Stimulated activated CD4-positive, alpha-beta T cell treated with anti-CD3 and anti-CD28 coated beads, Interleukin-1b, Interleukin-23, amount 100 ng/mL, for 24 hours (primary cell): ENCODE measurements at places on chromosomes 4 and X.

- DNase-seq = no peak
These were observed 122.3 kb upstream of the USP9X start for GRCh38 chrX:40962793-40963407.

DNA sequence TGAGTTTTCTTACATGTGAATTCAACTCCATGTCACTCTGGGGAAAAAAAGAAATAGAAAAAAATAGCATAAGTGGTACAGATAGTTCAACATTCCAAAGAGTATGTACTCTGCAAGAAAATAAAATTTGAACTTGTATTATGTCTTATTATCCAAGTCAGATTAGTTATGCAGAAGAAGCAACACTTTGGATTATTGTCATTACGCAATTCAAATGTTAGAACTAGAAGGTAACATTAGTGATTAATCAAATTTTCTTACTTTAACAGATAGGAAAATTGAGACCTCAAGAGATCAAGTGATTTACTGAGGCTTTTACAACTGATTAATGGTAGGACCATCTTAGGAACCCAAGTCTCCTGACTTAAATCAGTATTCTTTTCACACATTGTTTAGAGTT, 159.1 kb downstream of the STIM2 start:
- DNase-seq = no peak

DNA sequence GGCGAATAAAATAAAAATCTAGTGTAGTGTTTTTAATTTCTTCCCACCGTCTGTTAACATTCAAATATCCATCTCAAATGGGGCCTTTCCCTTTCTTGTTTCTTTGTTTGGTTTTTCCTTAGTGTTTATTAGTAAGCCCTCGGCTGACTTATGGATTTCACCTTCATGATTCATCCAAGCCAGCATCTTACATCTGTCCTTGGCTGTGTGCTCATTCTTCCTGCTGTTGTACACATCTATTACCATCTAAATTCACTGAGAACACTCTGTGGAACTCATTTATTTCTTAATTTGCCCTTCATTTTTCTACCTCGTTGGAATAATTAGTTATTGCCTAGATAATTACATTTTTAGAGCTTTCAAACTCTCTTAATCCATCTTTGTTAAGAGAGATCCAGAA, 84.9 kb downstream of the SPCS3 start:
- DNase-seq = no peak

DNA sequence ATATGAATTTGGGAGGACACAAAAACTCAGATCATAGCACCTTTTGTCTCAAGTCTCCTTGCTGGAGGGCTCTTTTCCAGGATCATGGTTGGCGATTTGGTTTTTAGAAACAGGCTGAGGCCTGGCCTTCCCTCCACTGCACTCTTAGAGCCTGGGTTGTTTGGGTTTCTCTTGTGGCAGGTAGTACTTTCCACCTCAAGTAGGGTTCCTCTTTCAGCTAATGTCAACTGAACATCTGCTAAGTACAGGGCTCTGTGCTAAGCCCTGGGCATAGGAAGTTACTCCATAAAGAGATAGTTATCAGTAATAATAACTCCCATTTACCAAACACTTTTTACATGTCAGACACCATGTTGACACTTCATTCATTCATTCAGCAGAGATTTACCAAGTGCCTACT, 28.2 kb upstream of the APLN start:
- DNase-seq = no peak

- DNase-seq = no peak
These were observed 500.1 kb downstream of the TRAM1L1 start for GRCh38 chr4:116585246-116585645.

DNA sequence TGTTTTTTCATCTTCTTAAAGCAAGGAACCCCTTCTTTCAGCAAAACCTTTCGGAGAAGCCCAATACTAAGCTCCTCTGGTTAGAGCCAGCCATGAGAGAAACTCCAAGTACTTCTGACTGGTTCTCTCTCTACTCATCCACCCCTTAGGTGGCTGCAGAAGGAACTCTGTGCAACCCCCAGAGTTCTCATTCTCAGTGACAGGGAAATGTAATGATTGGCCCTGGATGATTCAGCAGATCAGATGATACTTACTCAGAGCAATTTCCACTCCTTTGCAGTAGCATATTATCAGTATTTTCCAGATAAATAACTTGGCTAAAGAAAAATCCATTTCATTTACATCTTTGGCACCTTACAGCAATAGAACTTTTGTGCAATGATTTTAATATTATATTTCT, 3.2 kb downstream of the SPP1 start:
- DNase-seq = no peak

DNA sequence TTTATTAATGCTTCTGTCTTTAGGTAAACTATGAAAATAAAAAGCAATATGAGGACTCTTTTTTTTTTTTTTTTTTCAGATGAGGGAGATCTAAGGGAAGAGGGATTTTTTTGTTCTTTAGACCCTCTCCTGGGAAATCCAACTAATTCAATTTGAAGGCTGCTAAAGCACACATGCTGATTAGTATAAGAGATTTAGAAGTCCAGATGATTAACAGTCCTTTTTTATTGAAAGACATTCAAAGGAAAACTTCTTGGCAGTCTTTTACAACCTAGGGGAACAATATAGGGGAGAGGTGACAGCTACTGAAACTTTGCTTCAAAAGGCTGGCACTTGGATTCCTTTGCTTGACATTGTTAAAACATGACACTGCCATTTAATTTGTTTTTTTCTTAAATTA, 602.5 kb downstream of the RAPGEF2 start:
- DNase-seq = no peak

- no peak for DNase-seq
These were observed 2.7 kb downstream of the NDP start for GRCh38 chrX:43970528-43970927.

GRCh38 chr4:165308606-165309005, 18.9 kb upstream of the MSMO1 start:
- no peak for DNase-seq

DNA sequence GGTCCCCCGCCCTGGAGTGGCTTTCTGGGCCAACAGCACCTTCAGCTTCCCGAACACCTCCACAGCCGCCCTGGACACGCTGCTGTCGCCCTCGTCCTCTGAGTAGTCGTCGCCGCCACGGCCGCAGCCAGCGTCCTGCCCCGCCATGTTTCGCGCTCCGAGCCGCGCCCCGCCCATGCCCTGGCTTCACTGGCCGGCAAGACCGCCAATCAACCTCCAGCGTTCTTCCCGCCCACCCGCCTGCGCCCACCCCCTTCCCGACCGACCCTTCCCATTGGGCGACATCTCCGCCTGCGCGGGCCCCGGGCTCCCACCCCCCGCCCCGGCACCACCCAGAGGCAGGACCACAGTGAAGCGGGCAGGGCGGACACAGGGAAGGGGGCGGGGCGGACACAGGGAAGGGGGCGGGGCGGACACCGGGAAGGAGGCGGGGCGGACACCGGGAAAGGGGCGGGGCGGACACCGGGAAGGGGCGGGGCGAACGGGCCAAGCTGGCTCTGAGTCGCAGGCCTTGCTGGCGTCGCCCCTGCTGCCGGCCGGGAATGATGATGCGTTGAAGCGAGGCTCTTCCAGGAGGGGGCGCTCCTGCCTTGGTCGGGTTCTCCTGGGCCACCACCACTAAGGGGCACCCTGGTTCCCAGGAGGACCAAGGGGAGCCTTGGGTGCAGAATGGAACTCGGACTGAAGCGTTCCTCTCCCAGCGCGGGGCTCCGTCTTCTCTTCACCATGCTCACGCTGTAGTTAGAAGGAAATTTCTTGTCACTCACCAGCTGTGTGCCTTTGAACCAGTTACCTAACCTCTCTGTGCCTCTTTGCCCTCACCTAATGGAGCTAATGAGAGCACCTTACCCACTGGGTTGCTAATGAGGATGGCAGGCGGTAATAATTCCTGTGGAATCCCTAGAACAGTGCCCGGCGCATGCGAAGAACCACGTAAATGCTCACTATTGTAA, at the start of gene HAUS7:
Gene HAUS7 (minus strand): TSS at position 166 of the 953 bp plus-strand sequence. CDS start 19 bp downstream, at position 147.
- peak; percentile 77 for DNase-seq

DNA sequence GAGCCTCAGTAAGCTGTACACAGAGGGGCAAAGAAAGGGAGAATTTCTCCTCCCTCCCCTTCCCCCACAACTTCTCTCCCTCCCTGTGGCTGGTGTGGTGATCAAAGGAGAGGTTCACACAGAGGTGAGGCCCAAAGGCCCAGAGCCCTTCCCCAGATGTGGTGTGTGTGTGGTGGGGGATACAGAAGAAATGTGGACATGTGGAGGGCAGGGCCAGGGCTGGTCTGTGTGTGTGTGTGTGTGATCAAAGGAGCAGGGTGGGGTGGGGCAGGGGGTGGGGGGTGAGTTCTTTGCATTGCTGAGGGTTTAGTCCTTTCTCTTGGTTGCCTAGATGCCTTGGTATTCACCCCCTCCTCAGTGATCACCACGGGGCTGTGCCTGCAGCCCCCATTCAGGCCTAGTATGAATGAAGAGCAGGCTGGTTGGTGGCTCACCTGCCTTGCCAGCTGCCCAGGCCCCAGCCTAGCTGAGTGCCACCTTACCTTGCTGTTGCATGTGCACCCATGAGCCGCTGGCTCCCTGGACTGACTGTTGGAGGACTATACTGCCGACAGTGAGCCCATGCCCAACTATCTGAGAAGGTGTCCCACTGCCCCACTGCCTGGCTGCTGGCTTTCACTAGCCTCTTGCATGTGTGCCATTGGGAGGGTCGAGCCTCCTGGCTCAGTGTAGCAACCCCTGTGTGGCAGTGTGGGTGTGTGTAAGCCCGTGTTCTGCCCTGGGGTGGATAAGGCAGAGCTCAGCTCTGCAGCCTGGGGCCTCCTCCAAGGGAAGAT, 101.9 kb downstream of the EFNB1 start:
- no peak for DNase-seq

DNA sequence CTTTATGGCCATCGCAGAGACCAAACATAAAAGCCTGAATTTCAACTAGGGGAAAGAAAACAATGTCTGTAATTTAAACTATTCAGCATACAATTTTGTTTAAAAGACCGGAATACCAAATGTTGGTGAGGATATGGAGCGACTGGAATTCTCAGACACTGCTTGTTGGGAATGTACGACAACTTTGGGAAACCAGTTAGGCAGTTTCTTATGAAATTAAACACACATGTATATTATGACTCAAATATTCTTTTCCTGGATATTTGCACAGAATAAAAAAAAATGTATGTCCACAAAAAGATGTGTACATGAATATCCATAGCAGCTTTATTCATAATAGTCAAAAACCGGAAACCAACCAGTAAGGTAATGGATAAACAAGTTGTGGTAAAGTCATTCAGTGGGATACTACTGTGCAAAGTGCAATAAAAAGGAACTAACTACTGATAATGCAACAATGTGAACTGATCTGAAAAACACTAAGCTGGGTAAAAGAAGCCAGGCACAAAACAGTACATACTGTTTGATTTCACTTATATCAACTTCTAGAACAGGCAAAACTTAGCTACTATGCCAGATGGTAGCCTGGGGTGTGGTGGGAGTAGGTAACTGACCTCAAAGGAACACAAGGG, 152.7 kb upstream of the FTHL17 start:
- no peak for DNase-seq

- DNase-seq = no peak
These were observed 154.1 kb upstream of the CXCL13 start for GRCh38 chr4:77451530-77451929.

DNA sequence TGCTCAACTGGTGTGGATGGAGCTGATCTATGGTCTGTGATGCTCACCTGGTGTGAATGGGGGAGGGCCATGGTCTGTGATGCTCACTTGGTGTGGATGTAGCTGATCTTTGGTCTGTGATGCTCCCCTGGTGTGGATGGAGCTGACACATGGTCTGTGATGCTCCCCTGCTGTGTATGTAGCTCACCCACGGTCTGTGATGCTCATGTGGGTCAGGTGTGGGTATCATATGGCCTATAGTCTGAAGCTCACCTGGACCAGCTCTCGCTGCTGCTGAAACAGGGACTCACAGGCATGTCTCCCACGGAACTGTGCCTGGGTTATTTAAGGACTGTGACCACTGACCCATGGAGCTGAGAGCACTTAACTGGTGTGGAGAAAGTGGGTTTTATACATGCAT, 109.7 kb downstream of the CRLF2 start:
- no peak for DNase-seq

DNA sequence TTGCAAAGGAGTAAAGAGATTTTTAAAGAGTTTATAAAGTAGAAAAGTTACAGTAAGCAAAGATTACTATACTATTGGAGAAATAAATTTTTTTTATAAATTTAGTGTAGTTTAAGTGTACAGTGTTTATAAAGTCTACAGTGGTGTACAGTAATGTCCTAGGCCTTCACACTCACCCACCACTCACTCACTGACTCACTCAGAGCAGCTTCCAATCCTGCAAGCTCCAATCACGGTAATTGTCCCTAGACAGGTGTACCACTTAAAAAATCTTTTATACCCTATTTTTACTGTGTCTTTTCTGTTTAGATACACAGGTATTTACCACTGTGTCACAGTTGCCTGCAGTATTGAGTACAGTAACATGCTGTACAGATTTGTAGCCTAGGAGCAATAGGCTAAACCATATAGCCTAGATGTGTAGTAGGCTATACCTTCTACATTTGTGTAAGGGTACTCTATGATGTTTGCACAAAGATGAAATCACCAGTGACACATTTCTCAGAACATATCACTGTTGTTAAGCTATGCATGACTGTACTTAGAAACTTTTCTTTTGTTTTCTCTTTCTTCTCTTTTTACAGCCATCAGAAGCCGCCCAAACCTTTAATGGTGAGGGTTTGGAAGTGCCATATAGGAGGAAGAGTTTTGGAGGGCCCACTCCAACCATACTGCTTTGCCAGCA, 11.8 kb upstream of the SH3RF1 start:
- no peak for DNase-seq

GRCh38 chrX:131987252-131987651, 35.9 kb upstream of the STK26 start:
- DNase-seq = no peak

GRCh38 chr4:153764601-153765368, 5.0 kb upstream of the RNF175 start:
- DNase-seq = no peak

GRCh38 chrX:66019974-66020373, 19.9 kb downstream of the VSIG4 start:
- no peak for DNase-seq

DNA sequence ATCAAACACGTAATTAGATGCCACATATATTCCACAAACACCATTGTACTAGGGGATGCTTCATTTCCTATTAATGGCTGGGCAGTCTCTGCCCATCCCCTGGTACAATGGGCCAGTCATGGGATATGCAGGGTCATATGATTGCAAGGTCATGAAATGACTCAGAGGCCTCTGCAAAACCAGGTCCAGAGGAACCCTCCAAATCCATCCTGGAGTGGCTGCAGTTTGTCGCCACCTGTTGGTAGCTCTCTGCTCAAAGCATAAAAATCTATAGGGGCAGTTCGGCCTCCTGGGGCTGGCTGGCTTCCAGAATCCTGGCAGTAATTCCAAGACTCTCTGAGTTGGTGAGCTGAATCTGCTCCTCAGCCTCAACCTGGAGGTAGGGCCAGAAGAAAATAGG, 22.9 kb upstream of the PUDP start:
- peak; percentile 4 for DNase-seq

DNA sequence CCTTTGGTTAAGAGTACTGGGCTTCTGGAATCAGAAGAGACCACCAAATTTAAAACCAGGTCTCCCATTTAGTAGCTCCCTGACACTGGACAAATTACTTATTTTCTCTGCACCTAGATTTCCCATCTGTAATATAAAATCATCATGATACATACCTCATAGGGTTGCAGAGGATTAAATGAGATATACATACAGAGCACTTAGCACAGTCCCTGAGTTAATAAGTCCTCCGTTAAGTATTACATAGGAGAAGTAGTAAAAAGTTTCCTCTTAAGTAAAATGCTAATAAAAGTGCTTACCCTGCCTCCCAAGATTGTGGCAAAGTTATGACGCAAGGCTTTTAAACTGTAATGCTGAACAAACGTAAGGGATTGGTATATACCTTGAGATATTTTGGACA, 539 bp upstream of the CHIC1 start:
- DNase-seq = no peak
